Stimulated activated CD4-positive, alpha-beta T cell treated with anti-CD3 and anti-CD28 coated beads, TNF-alpha, amount 100 ng/mL, for 1 hour (primary cell): ENCODE measurements at places on chromosomes 3 and 15.
A peak's percentile ranks its signal among the peaks of the same experiment; 100 is the strongest.

GRCh38 chr15:54599386-54599785 is 597.4 kb downstream of the RSL24D1 start:
- no peak for DNase-seq

- no peak for DNase-seq
These were observed 24.2 kb upstream of the SLC4A7 start for GRCh38 chr3:27508424-27508823.

- DNase-seq, result no peak
These were observed 123.8 kb downstream of the SV2B start for GRCh38 chr15:91223863-91224262.

- DNase-seq, result no peak
These were observed 2.8 kb downstream of the MRAS start for GRCh38 chr3:138351151-138351550.

DNA sequence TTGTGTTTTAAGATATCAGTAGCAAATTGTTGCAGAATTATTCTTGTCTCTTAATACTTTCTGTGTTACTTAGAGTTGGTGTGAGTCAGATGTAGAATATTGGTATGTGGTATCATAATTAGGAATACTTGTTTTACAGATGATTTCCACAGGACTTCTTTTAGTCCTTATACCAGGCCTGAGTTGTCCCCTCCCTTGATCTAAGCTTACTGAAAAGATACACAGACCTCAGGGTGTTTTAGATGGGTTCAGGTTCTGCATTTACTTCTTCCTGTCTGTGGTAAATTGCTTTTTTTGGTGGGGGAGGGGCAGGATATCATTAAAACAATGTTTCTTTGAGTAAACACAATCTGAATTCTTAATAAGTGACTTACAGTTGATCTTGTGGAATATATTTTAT is 14.2 kb downstream of the DZIP3 start:
- DNase-seq, result no peak

DNA sequence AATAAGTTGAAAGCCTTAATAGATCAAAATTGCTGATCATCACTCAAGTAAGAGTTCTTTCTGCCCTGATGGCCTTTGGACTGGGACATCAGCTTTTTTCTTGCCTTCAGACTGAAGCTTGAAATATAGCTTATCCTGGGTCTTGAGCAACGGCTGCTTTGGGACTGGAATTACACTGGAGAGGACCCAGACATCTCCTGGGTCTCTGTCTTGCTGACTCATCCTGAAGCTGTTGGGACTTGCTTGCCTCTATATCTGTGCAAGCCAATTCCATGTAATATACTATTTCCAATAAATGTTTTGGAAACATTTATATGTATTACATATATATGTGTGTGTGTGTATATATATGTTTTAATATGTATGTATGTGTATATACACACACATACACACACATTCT is 260.2 kb downstream of the PDZRN3 start:
- DNase-seq, result no peak

- no peak for DNase-seq
These were observed 12.9 kb upstream of the PARL start for GRCh38 chr3:183897606-183898005.

GRCh38 chr3:187570776-187571175 is 99.4 kb downstream of the SST start:
- no peak for DNase-seq

DNA sequence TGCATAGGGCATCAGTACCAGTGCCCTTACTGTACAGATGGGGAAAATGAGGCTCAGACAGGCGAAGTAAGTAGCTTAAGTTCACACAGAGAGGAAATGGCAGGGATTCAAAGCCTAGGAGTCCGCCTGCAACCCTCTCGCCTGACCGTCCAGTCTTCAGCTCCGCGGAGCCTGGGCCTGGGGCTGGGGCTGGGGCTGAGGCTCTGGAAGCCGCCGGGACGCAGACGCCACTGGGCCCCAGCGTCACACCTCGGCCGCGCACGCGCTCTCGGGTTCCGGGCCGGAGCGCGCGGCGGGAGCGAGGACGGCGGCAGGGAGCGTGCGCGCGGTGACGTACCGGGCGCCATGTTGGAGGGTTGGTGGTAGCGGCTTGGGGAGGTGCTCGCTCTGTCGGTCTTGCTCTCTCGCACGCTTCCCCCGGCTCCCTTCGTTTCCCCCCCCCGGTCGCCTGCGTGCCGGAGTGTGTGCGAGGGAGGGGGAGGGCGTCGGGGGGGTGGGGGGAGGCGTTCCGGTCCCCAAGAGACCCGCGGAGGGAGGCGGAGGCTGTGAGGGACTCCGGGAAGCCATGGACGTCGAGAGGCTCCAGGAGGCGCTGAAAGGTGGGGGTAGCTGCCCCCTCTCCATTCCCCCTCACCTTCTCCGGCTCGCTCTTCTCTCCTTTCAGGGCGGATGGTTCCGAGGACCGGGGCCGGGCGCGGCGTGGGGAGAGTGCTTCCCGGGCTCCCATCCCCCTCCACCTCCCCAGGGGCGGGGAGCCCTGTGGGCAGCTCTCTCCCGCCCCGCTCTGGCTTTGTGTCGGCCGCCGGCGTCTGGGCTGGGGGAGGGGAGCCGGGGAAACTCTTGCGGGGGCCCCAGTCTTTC is at the start of gene PPP4R2:
PPP4R2 (plus strand) TSS at position 339 of the 861 bp plus-strand sequence; CDS start at position 566, 227 bp downstream.
- DNase-seq, result peak; percentile 76

GRCh38 chr15:47674586-47675232 is 42.6 kb upstream of the SEMA6D start:
- DNase-seq, result no peak
